ENCODE measurements at places on chromosomes 7 and 10. TPM values are rescaled to one million over a fixed set of nuclear protein-coding genes. Genes with fewer than 3 reads are reported as not detected.

DNA sequence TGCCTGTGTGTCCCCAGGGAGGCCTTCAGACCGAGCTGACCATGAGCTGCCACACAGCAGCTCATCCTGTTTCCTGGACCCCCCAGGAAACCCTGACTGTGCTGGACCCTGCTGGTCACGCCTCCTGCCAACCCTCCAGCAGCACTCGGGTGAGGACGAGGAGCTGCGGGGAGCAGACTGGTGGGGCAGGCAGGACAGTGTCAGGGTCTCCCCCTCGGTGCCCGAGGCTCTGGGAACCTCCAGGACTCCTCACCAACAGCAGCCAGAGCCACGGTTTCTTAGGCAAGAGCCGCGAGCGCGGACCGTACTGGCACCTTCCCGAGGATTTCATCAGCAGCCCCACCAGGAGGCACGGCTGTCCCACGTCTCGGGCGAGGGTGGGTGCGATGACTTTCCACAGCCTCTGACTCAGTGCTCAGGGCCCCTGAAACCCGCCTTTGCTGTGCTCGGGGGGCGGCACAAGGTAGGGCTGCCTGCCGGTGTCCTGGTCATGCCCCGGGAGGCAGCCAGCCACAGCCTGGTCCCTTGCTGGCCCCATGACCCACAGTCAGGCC is 186.9 kb downstream of the ELFN1 start:
- DNase-seq: no peak

DNA sequence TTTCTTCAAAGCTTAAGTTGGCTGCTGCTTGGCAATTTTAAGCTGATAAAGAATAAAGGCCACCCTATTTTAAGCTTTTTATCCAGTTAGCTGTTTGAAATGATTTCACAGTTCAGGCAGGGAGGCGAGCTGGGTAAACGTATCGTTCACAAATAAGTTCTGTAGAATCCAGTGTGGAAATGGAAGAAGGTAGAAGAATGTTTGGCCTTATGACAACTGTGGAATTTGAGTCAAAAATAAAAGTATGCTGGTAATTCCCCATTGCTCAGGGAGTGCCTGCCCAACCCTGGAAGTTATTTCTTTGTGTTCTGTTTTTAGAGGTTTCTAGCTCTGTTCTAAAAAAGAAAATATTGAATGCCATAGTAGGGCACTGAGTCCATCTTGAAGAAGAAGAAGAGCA is 113.1 kb downstream of the ARL4A start:
- no peak for DNase-seq

- DNase-seq: no peak
Measured at GRCh38 chr10:84551437-84552120, 223.2 kb downstream of the CCSER2 start.

DNA sequence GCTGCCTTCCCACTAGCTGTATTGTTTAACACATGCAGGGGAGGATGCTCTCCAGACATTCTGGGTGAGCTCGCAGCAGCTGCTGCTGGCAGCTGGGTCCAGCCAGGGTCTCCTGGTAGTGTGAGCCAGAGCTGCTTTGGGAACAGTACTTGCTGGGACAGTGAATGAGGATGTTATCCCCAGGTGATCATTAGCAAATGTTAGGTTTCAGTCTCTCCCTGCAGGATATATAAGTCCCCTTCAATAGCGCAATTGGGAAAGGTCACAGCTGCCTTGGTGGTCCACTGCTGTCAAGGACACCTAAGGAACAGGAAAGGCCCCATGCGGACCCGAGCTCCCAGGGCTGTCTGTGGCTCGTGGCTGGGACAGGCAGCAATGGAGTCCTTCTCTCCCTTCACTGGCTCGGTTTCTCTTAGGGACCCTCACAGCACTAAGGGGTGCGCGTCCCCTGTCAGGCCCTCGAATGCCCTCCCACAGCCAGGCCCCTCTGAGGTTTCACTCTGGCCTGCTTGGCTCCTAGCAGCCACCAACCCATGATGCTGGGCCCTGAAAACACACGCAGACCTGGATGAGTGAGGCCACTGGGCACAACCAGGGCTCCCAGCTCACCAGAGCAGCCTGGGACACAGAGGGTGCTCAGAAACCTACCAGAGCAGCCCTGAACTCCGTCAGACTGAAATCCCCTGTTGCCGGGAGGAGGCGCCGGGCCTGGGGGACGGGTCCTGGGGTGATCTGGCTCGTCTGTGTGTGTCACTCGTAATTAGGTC is 173.0 kb upstream of the LANCL2 start:
- DNase-seq: no peak

EIF4H gene
- polyA plus RNA-seq: 208 TPM

SPDYE16 gene
- polyA plus RNA-seq: 1.2 TPM

MYO3A gene
- polyA plus RNA-seq: 1.8 TPM

GPR146 gene
- polyA plus RNA-seq: 4.0 TPM

PTPRN2 gene
- 13.4 TPM for polyA plus RNA-seq

Measured in large intestine (tissue), 12 donors.